ENCODE measurements at places on chromosomes 16 and 17.

GRCh38 chr17:39555368-39555767 lies 52.4 kb downstream of the NEUROD2 start:
- no peak for DNase-seq

- DNase-seq: no peak
Observed at GRCh38 chr17:50883850-50884438, 17.8 kb upstream of the TOB1 start.

GRCh38 chr16:63223851-63224250 lies 1187.6 kb upstream of the CDH8 start:
- DNase-seq: no peak

- DNase-seq: no peak
Observed at GRCh38 chr17:70134777-70135176, 34.6 kb upstream of the KCNJ2 start.

GRCh38 chr17:73792994-73793393 lies 148.7 kb upstream of the SDK2 start:
- DNase-seq: no peak

GRCh38 chr16:62596125-62596524 lies 559.9 kb upstream of the CDH8 start:
- no peak for DNase-seq

DNA sequence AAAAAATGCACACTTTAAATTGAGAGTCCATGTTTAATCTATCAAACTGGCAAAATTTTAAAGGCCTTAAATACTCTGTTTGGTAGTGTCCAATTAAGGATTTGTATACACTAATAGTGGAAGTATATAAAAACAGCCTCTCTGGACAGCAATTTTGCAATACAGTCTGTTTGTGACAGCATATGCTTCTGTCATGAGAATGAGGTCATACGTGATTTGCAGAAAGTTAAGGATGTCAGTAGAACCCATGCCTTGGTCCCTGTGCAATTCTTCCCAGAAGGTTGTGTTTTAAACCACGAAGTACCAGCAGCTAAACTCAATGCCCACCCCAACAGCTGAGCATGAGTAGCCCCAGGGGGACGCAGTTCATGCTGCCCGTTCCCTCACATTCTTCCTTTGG lies 78.4 kb downstream of the AIPL1 start:
- no peak for DNase-seq

DNA sequence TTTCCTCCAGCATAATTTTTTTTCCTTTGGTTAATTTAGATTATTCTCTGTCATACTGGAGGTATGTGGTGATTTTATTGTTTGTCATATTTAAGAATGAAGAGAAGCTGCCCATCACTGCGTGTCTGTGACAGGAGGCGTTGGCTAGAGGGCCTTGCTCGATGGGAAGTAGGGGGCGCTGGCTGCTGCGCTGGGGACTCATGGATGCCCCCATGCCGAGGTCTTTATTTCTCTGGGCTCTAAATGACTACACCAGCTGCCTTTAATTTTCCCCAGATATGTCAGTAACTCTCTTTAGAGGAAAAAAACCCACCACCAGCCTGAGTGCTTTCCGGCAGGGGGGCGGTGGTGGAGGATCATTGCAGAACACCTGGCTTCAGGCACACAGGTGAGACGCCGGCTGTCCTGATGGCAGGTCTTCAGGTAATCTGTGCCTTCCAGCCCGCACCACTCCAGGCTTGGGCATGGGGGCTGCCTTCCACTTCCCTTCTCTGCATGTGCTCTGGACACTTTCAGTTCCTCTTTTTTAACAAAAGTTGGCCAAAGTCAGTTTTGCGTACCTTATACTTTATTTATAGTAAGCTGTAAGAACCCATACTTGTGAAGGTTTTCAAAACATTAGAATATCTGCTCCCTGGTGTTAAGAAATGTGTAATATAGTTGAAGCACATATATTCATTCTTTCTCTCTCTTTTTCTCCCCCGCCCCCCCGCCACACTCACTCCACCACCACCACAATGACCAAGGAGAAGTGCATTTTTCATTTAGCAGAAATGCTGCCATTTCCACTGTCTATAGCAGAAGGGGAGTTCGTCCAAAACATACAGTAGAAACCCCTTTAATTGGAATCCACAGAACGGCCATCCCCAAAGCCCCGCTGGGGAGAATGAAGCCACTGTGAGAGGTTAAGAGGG lies 192.7 kb downstream of the RPTOR start:
- no peak for DNase-seq

DNA sequence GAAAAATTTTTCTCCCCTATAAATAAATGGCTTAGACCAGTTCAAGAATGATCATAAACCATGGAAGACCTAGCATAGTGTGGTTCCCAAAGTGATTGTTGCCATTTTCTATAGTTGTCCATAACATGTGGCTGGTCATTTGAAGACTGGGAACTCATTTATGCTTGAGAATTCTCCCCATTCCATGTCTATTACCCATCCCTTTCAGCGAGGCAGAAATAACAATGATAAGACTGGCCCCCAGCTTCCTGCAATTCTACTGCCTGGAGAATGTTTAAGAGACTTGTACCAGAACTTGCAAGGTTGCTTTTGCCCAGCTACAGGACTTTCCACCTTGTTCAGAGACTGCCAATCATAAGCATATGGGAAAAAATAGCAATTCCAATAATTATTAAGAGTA lies 146.5 kb upstream of the CDH11 start:
- DNase-seq: no peak
